A673 (cell line): ENCODE measurements at places on chromosomes 2 and 18. TPM values are rescaled to one million over a fixed set of nuclear protein-coding genes. Genes with fewer than 3 reads are reported as not detected.

DNA sequence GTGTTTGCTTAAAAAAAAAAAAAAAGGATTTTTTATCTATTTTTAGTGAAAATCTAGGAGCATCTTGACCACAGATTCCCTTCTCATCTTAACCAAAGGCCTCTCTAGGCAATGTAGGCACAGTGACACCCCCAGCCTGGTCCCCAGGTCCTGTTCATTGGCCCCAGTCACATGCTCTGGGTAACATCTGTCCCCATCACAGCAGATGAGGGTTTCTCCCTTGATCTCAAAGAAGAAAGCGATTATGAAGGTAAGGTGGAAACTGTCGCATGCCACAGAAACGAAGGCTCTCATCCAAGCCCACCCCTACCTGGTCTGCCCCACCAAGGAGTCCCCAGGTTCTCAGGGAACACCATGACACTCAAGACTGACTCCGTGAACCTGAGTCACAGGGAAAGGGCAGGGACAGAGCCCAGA, 4.7 kb downstream of the HS6ST1 start:
- no peak for DNase-seq

ITGB6 gene
- total RNA-seq, result not detected in 2 replicates

DNA sequence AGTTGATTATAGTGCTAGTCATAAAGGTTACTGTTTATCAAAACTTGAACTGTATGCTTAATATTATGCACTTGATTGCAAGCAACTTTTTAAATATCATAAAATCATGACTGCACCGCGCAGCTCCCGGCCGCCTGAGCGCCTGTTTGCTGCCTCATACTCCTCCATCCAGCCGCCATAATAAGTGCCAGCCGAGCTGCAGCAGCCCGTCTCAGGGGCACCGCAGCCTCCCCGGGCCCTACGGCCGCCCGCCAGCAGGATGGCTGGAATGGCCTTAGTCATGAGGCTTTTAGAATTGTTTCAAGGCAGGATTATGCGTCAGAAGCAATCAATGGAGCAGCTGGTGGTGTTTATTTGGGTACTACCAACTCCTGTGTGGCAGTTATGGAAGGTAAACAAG, 337.2 kb downstream of the PAX3 start:
- no peak for DNase-seq

- no peak for DNase-seq
These were observed 19.5 kb upstream of the TSPYL6 start for GRCh38 chr2:54275541-54275940.

DNA sequence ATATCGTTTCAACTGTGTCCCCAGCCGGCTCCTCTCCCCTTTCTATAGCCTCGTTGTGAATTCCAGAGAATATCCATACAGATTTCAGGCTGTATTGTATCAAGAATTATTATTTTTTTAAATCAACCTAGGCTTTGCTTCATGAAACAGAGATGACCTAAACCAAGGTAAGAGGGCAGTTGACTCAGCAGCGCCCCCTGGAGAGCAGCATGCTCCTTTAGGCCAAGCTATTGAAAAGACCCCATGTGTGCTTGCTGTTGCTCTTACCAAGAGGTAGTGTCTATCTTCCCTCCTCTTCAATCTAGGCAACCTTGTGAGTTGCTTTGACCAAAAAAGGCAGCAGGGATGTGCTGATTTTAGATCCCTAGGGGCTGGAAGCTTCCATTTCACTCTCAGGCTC, 426.7 kb upstream of the SMIM21 start:
- peak; percentile 2 for DNase-seq

GRCh38 chr2:110105608-110106467, 9.8 kb downstream of the MALL start:
- DNase-seq, result peak; percentile 61

GRCh38 chr2:7071154-7071553, 153.9 kb downstream of the RNF144A start:
- no peak for DNase-seq

DNA sequence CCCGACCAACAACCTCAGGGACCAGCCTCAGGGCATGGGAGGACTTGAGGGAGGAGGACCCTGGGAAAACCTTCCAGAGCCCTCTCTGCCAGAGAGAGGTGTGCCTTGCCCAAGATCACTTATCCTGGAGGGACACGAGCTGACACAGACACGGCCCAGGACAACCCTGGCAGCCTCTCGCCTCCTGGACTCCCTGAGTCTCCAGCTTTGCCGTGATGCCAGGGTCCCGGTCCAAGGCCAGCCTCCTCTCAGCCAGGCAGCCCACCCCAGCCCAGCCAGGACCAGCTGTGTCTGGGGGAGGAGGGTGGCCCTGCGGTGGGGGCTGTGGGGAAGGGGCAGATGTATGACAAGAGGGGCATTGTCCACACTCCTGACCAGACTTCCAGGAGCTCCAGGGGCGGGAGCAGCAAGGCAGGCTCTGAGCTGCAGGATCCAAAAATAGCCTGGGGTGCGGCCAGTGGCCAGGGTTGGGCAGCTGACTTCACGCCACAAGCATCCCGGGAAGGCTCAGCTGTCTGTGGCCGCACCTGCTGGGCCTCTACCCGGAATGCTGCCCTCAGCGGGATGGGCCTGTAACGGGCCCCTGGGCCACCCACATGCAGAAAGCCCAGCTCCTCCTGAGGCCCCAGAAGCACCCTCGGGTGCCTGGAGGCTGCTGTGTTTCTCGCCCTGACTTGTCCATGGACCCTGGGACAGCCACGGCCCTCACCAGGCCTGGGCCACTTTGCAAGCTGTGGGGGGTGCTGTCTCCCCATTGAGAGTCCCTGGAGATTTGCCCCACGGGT, 65.5 kb upstream of the GPC1 start:
- DNase-seq, result no peak

- DNase-seq, result no peak
These were observed 27.8 kb upstream of the COPS8 start for GRCh38 chr2:237057893-237058300.

DNA sequence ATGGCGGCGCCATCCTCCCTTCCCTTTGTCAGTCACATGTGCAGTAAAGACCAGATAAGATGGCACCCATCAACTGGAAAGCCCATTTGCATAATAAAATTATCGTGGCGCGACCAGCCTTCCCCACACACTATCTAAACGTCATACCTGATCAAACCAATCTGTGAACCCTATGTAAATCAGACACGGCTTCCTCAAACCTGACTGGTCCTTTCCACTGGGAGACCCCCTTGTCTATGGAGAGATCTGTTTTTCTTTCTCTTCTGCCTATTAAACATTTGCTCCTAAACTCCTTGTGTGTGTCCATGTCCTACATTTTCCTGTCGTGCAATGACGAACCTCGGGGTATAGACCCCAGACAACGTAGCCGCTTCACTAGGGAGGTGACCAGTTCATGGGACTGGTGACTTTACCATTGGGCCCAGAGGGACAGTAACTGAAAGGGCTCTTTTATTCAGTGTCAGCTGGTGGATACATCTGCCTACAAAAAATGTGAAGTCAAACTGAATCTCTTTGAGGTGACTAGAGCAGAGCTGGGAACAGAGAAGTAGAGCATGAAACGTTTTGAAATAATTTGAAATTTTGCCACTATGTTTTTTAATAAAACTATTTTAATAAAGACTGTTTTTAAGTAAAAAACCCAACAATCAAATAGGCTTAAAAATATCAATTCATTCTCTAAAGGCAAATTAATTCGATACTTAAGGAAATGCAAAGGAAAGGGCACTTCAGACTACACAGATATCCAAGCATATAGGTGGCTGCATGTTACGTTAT, 87.5 kb downstream of the SOCS6 start:
- no peak for DNase-seq

GRCh38 chr18:48306838-48307237, 102.3 kb downstream of the ZBTB7C start:
- no peak for DNase-seq

DNA sequence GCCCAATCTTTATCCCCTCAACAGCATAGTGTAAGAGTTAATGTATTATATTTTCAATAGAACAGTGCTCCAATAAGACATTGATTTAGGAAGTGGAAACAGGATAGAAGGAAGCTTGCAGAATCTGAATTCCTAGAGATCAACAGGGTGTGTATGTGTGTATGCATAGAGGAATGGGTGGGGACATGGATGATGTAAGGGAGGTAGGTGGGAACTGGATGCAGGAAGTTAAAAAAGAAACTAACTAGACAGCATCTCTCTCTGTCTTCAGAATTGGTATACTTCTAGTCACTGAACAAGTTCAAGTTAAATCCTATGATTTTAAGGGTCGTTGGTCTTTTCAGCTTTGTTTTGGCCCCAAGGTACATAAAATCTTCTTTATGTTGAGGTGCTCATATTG, 196.6 kb downstream of the PMAIP1 start:
- DNase-seq, result no peak

GRCh38 chr2:2941205-2941604, 436.4 kb downstream of the EIPR1 start:
- DNase-seq, result no peak

MPV17 gene
- total RNA-seq, result 63.4 and 66.3 TPM in 2 replicates

DNA sequence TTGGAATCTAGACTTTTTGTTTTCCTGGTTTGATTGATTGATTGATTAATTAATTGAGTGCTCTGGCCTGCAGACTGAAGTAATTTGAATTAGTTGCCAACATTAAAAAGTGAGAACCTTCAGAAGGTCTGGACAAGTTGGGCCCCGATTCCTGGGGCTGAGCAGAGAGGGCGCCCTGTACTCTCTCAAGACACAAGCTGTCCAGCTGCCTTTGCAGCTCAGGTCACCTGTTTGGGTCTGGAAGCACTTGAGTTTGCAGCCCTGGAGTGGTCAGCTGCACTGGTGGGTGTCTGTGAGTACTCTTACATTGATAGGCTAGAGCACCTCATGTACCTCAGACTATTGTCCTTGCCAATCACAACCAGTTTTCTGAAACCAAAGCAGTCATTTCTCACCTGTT, 22.7 kb upstream of the CELF4 start:
- DNase-seq, result no peak

- no peak for DNase-seq
These were observed 18.0 kb upstream of the NOL4 start for GRCh38 chr18:34242739-34243138.

FBXO15 gene
- total RNA-seq, result 2.4 and 2.5 TPM in 2 replicates

DNA sequence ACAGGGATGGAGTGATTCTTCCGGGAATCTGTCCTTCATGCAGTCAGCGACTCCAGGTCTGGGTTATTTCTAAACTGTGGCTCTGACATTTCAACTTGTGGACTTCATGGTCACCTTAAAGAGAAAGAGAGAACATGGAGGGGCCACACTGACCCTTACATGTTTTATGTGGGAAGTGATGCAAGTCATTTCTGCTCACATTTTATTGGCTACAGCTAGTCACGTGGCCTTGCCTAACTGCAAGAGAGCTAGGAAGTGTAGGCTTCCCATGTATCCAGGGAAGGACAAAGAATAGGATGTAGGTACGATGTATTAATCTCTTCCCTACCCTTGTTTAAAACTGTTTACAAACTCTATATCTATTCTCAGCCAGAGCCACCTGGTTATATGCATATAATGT, 30.3 kb upstream of the AFTPH start:
- DNase-seq, result no peak

DNA sequence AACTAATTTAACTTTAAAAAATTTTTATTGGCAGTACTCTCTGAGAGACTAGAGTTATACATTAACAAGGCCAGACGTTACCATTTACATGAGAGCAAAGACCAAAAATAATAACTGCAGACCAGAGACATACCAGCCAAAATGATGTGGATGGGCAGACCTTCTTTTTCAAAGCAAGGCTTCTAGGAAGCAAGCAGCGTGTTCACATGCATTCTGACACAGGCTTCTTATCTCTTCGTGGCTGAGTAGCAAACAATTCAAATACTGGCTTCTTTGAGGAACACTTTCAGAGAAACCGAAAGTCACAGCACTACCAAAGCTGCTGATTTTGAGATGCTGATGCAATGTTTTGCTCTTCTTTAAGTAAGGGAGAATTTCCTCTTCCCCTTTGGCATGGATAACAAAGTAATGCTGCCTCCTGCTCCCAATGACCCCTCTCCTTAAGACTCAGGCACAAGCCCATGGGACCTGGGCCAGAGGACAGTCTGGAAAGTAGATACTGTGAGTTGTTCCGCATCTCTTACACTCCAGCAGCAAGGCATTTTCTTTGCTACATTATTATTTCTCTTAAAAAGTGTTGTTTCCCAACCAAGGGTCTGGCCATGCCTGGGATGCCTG, 181.9 kb downstream of the MREG start:
- no peak for DNase-seq

- DNase-seq, result no peak
These were observed 915.5 kb downstream of the ERBB4 start for GRCh38 chr2:211623096-211623495.

ITPRIPL1 gene
- total RNA-seq, result 23.5 and 23.9 TPM in 2 replicates

NMS gene
- not detected in 2 replicates for total RNA-seq

DNA sequence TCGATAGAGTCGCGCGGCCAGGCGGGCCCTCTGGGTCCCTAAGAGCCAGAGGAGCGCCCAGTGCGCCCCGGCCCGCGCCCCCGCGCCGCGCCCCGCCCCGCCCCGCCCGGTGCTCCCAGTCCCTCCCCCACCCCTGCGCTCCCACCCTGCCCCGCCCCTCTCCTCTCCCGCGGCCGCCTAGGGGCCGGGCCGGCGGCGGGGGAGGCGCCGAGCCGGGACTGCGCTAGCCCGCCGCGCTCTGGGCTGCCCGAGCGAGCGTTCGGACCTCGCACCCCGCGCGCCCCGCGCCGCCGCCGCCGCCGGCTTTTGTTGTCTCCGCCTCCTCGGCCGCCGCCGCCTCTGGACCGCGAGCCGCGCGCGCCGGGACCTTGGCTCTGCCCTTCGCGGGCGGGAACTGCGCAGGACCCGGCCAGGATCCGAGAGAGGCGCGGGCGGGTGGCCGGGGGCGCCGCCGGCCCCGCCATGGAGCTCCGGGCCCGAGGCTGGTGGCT, at the start of gene GPC1:
GPC1 (plus strand) TSS at position 207 of the 491 bp plus-strand sequence; CDS start at position 463, 256 bp downstream.
- DNase-seq, result peak; percentile 85

DNA sequence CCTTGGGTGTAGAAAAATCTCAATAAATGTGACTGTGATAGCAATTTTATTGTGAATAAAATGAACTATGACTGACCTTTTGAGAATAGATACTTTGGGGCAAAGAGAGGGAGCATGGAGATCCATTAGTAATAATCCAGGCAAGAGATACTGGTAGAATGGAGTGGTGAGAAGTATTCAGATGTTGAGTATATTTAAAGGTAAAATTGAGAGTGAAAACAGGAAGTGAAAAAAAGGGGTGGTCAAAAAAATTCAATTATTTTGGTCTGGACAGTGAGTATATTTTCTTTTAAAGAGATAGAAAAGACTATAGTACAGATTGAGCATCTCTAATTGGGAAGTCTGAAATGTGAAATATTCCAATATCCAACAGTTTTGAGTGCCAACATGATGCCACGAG, 1515.6 kb upstream of the NXPH2 start:
- no peak for DNase-seq

DNA sequence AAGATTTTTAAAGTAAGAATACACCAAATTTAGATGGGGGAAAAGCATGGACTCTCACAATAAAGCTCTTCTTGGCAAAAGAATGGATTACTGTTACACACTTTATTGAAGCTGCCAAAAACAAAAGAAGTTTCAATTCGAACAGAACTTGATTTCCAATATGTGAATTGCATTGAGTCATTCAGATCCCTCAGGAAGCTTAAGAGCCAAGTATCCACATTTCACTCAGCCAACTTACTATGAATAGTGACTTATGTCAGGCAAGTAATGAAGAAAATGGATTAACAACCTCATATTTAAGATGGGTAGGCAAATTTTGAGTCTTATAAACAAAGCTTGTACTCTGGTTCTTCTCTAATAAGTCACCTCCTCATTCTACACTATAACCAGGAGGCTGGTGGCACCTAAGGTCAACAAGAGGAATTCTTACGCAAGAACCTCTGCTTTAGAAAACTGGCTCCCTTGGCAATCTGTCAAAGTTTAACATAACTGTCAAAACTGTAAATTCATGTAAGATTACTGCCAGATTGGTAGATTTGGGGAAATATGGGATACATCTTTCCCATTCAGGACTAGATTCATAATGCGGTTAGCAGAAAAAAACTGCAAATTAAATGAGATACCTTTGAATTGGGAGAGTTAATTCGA, 6.0 kb downstream of the HADHA start:
- no peak for DNase-seq
